ENCODE measurements at places on chromosomes 2 and 18.

- DNase-seq = no peak
These were observed 259.0 kb upstream of the SALL3 start for GRCh38 chr18:78720456-78721237.

DNA sequence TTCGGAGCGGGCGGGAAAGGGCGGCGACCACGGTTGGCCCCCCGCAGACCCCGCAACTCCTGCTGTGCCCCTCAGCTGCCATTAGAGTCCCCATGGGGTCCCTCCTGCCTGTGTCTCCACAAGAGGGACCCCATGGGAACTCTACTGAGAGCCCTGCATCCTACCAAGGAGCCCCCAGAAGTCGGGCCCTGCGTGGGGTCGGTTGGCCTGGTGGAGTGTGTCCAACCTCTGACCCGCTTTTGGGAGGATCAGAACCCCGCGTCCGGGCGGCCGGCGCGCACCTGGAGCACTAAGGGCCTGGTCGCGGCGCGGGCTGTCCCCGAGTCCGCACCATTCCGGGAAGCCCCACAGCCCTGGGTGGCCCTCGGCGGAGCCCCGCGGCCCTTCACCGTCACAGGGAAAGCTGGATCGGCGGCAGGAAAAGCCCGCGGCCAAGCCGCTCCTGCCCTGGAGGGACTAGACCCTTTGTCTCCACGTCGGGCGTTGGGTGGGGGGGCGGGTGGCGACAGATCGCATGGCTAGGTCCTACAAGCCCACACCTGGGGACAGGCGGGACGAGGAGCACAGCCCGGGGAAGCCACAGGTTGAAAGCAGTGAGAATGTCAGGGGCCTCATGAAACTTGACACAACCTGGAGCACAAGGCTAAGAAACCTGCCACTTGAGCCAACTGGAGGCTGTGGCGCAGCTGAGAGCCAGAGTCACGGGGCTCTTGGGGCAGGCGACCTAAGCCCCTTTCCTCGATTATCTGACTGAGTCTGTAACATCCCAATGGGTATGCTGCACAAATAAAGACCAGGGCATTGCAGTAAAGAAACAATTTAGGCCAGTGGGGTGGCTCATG is 11.2 kb upstream of the CXXC1 start:
- no peak for DNase-seq

- DNase-seq = peak; percentile 84
These were observed 2.0 kb upstream of the CAPN10 start for GRCh38 chr2:240584486-240585031.

DNA sequence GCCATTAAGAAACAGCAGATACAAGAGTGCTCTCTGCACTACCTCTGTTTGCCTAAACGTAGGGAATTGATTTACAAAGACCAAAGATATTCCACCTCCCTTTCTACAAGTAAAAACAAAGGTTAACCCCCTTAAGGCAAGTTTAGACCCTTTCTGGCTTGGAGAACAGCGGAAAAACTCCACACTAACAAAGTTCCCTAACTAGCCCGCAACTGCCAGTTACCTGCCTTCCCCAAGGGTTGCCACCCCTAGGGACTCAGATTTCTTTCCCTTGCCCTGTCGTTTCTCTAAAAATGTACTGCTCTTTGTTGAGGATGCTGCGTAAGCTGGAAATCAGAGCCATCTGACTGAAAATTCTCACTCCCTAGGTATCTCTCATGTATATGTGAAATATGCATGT is 627.5 kb upstream of the SOX11 start:
- DNase-seq = no peak

DNA sequence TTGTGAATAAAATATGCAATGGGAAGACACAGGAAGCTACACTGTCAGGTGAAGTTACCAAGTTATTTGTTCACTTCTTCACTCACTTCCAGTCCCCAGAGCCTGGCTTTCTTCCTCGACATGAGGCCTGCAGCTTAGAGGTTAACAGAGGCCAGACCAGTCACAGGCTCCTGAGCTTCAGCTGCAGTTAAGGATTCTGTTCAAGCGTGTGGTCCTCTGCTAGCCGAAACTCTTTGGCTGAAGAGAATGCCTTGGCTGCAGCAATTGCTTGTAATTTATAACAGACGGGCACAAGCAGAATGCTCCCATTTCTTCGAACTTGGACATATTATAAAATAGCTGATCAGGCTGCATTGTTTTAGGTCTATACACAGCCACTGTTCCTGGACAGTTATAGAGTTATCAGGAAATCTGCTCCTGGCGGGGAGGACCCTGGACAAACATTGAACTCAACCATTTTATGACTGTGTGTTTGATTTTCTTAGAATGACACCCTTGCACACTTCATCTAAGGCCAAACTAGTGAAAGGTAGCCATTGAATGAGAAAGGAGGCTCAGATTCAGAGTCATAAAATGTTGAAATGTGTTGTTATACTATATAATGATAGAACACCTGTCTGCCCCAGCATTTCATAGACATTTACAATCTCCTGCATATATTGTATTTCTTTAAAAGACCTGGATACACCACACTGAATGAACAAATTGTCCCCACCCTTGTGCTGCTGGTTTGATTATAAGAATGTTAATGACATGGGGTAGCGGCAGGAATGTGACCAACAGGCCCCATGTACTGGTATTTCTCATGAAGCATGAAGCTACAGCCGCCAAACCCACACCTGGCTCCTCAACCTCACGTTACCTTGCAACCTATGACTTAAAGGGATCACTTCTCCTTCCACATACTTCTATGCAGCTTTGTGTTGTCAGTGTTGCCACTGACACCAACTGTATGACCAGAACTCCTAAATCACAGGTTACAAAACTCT is 153.6 kb downstream of the TDRD15 start:
- DNase-seq = no peak

DNA sequence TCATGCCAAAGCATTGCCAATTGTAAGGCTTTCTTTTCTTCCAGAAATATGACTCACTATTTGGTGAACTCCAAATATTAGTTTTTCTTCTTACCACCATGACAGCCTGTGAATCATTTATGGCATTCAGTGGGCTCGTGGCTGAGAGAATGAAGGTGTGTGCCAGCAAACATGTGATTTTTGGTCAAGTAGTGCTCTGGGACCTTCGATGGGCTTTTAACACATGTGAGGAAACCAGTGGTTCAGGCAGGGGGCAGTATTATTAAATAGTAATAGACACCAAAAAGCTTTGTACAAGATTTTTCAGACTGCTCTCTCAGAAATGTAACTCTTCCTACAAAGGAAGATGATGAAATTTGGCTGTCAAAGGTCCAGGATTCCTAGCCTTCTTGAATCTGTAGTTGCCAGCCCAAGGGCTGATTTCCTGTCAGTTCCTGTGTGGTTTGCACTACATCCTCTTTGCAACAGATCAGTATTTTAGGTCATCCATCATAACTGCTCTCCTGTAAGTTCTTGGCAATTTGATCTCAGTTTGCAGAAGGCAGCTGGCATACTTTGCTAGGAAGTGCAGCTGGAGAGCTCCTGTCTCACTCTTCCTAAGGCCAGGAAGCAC is 64.3 kb downstream of the BABAM2 start:
- peak; percentile 6 for DNase-seq

DNA sequence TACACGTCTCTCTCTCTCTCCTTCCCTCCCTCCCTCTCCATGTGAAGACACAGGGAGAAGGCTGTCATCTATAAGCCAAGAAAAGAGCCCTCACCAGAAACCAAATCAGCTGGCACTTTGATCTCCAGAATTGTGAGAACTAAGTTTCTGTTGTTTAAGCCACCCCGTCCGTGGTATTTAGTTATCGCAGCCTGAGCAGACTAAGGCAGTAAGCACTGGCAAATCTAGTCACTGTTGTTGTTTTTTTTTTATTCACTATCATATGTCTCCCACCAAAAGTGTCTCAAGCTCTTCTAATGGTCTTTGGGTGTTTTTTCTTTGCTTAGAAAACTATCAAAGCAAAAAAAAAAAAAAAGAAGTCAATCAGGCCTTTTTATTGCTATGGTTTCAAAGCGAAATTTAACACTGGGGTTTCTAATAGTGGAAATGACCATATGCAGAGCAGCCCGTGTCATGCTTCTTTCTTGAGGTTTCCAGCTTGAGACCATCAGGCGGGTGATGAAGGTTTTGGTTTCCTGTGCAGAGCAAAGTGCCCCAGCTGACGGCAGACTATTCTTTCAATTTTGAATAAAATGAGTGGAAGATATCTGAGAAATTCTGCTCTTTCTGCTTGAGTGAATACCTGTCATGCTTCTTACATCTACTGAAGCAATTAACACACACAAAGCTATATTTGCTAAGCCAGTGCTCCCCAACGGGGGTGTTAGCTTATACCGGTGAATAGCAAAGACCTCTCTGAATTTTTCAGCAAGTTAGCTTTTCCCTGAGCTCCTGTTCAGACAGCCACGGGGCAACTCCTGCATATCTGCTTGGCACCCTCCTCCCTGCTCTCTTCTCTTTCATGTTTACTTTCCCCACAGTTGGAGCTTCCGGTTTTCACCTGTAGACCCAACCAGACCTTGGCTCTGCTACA is 394.1 kb upstream of the ATP5MC3 start:
- DNase-seq = peak; percentile 53

GRCh38 chr2:52345082-52345481 is 1313.2 kb upstream of the NRXN1 start:
- no peak for DNase-seq

GRCh38 chr2:160942476-160943142 is 217.6 kb upstream of the TANK start:
- no peak for DNase-seq

GRCh38 chr2:42567364-42567763 is 1.1 kb upstream of the MTA3 start:
- no peak for DNase-seq

- no peak for DNase-seq
These were observed 161.9 kb downstream of the KLHL29 start for GRCh38 chr2:23546913-23547312.

DNA sequence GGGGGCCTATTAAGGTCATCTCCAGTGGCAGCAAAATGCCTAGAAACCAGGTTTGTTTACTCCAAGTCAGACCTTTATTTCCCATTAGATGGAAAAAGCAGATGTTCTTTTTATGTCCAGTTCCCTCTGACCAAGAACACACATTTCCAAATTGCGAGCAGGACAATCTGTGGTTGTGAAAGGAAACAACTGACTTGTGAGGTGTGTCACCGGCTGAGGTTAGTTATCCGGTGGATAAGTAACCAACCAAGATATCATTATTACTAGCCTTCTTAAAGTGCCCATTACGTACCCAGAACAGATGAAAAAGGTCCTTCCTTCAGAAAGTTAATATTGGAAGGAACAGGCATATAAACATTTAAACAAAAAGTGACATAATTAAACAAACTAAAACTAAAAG is 112.9 kb downstream of the THADA start:
- no peak for DNase-seq

DNA sequence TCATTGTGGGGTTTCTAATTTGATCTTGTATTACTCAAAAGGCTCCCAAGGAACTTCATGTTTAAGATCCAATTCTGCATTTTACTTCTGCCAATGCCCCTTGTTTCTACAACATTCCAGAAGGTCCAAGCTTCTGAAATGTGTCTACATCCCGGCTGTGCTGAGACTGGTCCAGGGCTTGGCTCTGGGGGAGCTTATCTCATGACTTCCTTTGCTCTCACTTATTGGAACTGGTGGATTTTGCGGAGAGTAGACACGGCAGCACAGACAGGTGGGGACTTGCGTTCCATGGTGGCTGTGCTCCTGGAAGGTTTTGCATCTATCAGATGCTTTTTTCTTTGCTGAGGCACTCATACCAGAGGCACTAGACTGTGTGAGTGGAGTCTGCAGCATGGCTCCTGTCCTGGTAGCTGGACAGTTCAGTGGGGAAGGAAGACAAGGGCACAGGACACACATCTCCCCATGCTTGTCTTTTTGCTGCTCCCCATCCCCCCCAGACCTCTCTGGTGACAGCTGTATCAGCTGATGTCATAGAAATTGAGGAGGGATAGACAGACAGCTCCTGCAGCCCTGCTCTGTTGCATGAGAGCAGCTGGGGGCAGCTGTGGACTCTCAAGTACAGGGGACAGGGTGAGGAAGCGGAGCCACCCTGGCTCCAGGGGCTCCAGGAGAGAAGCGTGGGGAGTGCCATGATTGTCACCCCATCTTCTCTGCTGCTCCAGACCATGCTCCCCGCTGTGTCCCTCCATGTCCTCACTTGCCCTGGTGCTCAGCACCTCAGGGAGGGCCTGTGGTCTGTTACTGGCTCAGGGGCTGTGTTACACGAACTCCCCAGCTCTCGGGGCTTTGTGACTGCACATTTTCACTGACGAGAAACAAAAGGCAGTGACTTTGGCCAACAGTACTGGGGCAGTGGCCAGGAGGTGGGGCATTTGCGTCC is 46.0 kb downstream of the ACAA2 start:
- no peak for DNase-seq

DNA sequence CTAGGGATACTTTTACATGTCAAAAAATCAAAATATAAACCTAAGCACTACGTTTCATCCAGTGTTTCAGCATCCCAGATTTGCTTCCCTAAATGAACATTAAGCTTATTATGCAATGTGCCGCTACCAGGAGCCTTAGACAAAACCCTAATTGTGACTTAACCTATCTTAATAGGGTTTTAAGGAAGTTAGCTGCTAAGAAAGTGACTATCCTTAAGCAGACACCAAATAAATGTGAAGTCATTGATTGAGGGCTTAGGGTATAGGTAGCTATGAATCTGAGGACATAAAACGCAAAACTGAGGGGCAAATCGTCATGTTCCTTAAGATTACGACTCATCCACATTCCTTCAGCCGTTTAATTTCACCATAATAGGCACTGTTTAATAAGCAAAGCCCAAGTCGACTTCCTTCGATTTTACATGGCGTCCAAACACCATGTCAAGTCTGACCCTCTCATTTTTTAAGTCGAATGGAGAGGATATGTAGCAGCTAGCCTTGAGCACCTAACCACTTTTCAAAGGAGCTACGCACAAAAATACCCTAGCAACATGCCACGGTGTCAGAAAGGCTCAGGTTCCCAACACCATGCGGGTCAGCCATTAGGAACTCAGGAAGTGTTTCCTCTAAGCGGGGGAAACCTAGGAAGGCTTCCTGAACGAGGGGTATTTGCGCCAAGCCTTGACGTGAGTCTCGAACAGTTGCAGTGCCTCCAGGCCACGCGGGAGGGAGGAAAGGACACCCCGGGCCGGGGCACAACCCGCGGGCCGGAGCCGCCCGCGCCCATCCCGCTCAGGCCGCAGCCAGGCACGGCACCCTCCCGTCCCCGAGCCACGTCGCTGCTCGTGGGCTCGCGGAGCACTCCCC is 1.0 kb downstream of the HDLBP start:
- DNase-seq = no peak

DNA sequence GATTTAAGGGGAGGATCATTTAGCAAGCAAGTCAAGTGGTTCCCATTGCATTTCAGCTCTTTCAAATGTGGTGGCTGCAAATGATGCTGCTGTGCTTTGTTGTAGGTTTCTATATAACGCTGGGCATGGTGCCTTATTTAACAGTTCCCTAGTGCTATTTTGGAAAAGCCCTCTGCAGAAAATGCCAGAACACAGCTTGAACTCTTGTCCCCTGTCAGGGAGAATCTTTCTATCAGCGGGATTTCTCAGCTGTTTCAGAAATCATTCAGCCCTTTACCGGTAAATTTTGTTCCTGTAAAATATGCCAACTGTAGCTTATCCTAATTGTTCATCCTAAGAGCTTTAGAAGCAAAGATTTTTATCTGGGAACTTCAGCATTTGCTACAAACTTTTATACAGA is 77.8 kb upstream of the DTNA start:
- no peak for DNase-seq

GRCh38 chr18:80169607-80170006 is 60.5 kb downstream of the ADNP2 start:
- DNase-seq = no peak

All from GM13977 (cell line).